Left ventricle myocardium inferior (tissue), 1 donor: ENCODE measurements at places on chromosomes 5 and 9. TPM values are rescaled to one million over a fixed set of nuclear protein-coding genes. Genes with fewer than 3 reads are reported as not detected.

DNA sequence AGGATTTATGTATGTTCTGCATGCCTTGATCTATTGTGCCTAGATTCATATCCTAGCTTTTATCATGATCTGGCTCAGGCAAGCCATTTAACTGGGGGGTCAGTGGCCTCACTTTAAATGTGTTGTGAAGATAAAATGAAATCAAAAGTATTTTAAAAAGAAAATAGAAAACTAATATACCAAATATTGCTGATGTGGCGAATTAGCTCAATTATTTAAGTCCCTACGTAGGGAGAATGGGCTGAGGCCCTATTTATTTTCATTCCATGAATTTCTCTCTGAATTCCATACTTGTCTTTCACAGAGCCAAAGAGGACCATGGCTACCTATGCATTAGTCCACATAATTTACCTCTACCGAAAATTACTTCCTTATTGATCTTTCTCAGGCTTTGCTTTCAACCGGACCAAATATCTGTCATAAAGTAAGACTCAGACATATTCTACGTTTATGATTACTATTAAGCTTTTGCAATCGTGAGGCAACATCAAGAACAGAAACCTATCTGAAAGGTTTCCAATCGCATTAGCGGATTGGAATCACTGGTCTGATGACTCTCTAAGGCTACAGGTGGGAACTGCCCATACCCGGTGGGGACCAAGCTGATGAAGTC lies 1.7 kb downstream of the MBLAC2 start:
- DNase-seq, result no peak
- no peaks in the 10 kb centered on the region for H3K36me3 ChIP-seq
- H3K4me1 ChIP-seq, result peaks cover 35% of the 10 kb centered on the region
- no peaks in the 10 kb centered on the region for H3K27me3 ChIP-seq
- peak overlapping the region; percentile 87 for H3K4me3 ChIP-seq
- H3K27ac ChIP-seq, result no peak overlapping the region

GRCh38 chr5:71960195-71960594 lies 147.1 kb upstream of the MAP1B start:
- H3K4me3 ChIP-seq, result no peak overlapping the region
- H3K27me3 ChIP-seq, result peaks cover 5% of the 10 kb centered on the region
- no peak overlapping the region for H3K27ac ChIP-seq
- H3K4me1 ChIP-seq, result no peaks in the 10 kb centered on the region
- no peaks in the 10 kb centered on the region for H3K36me3 ChIP-seq
- DNase-seq, result no peak

- H3K4me1 ChIP-seq, result no peaks in the 10 kb centered on the region
- no peak overlapping the region for H3K27ac ChIP-seq
- no peak overlapping the region for H3K4me3 ChIP-seq
- H3K36me3 ChIP-seq, result peaks cover 80% of the 10 kb centered on the region
These were observed 83.7 kb downstream of the LNPEP start for GRCh38 chr5:97019435-97020117.

GRCh38 chr5:142015781-142016533 lies 3.1 kb upstream of the GNPDA1 start:
- no peak for DNase-seq
- no peaks in the 10 kb centered on the region for H3K27me3 ChIP-seq

DNA sequence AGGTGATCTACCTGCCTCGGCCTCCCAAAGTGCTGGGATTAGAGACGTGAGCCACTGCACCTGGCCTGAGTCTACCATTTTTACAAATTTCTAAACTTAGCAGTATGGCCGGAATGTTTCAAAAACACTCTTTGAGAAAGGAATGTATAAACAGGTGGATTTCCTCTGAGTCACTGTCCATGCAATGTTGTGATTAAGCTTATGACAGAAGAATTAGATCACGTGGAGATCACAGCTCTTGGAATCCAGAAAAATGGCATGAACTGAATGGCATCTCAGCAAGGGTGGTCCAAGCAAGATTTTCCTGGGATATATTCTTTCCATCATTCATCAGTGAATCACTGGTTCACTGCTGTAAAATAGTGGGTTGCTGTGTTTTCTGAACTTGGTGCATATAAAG lies 865.0 kb downstream of the PTPRD start:
- no peaks in the 10 kb centered on the region for H3K4me1 ChIP-seq
- H3K4me3 ChIP-seq, result no peak overlapping the region
- H3K27me3 ChIP-seq, result no peaks in the 10 kb centered on the region
- DNase-seq, result no peak

The CD14 gene
- 26.2 TPM for total RNA-seq

The ENG gene
- 139 TPM for total RNA-seq
